ENCODE measurements at places on chromosomes 6 and 20.

DNA sequence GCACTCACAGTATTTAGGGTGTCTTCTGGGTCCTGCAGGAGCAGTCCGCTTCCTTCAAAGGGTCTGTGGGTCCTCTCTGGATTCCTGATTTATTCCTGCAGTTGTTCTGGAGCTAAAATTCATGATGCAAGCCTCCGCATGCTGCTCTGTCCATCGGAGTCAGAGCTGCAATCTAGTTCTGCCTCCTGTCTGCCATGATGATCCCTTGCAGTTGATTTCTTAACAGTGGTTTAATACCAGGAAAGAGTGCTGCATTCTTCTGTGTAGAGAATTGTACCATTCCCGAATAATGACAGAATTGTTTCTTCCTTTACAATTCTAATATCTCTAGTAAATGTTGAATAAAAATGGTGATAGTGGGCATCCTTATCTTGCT, 72.0 kb upstream of the B3GAT2 start:
- no peak for DNase-seq

- no peak for DNase-seq
These were observed 29.1 kb upstream of the AGPAT4 start for GRCh38 chr6:161302949-161303348.

GRCh38 chr20:32883081-32883480, 24.4 kb downstream of the EFCAB8 start:
- no peak for DNase-seq

- DNase-seq: no peak
These were observed 6.9 kb downstream of the HLA-DPB1 start for GRCh38 chr6:33082702-33083101.

- no peak for DNase-seq
These were observed 20.2 kb downstream of the GMEB2 start for GRCh38 chr20:63606686-63607085.

DNA sequence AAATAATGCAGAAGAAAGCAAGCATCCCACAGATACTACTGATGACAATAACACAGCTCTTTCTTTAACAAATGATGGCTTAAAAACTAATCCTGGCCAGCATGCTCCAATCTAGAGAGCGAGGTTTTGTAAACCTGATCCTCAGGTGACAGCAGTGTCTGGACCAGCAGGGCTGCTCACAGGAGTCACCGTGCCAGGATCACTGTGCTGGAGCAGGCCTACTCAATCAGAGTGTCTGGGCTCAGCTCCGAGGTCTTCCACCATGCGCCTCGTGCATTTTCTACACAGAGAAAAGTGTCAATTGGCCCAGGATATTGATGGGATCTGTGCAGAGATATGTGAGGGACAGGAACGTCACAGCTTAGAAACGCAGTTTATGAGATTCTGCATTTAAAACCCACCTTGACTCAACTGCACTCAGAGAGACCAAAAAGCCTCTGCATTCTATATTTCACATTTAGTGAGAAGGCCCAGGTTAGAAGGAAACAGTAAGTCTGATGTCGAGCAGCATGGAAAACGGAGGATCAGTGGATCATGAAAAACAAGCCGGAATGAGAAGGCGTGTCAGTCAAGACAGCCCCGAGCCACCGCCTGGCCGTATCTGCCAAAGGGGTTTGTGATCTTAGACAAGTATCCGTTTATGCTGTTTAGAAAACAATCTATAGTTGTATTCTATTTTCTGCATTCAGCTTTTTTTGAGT, 7.8 kb downstream of the RAMACL start:
- DNase-seq: no peak

GRCh38 chr6:115582386-115582785, 478.3 kb downstream of the FRK start:
- DNase-seq: no peak

GRCh38 chr6:131116755-131117360, 18.4 kb upstream of the AKAP7 start:
- DNase-seq: no peak

DNA sequence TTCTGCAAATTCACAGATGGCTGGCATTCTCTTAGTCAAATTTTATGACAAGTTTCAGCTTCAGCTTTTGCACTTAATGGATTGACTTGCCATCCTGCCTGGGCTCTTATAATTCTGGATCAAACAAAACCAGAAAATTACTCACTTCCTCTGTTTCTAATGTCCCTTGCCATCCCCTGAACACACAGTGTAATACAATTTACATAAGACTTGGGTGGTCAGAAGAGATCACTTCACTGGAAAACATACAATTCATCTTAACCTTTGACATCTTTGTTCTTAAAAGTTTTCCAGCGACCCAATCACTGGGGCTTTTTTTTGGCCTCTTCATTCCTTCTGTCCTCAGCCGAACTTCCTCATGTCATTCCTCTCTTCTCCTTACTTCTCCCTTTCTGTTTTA, 199.0 kb downstream of the ARHGAP18 start:
- no peak for DNase-seq

GRCh38 chr6:1624851-1625781, 15.4 kb downstream of the FOXC1 start:
- DNase-seq: no peak
